ENCODE measurements at places on chromosomes 4 and X.

DNA sequence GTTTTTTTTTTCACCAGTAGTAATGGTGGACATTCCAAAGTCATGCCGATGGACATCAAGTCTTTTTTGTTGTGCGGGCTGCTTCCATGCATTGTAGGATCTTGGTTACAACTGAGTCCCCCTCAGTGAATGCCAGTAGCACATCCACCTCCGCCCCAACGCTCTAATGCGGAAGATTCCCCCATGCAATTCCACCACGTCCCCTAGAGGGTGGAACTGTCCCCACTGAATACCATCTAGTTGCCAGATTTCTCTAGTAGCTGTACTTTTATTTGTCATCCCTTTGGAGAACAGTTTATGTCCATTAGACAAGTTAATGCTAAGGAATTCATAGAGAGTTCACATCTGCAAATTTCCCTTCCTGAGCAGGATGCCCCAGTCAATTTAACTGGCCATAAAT, 6.7 kb downstream of the SHISA3 start:
- DNase-seq = no peak

DNA sequence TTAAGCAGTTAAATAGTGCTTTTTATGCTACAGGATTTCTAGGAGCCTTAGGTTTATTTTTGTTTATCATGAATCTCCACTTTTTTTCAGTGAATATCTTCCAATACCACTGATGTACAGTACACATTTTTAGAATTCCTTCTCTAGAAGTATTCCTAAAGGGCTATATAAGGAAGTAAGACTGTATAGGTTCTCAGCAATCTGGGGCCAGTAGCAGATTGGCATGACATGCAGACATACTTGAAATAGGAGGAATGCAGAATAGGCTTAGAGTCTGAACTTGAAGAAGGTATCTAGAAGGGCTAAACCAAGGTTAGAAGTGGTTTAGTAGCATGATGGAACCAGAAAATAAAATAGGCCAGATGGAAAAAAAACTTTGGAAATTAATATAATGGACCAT, 29.8 kb downstream of the HEPH start:
- peak; percentile 37 for DNase-seq

DNA sequence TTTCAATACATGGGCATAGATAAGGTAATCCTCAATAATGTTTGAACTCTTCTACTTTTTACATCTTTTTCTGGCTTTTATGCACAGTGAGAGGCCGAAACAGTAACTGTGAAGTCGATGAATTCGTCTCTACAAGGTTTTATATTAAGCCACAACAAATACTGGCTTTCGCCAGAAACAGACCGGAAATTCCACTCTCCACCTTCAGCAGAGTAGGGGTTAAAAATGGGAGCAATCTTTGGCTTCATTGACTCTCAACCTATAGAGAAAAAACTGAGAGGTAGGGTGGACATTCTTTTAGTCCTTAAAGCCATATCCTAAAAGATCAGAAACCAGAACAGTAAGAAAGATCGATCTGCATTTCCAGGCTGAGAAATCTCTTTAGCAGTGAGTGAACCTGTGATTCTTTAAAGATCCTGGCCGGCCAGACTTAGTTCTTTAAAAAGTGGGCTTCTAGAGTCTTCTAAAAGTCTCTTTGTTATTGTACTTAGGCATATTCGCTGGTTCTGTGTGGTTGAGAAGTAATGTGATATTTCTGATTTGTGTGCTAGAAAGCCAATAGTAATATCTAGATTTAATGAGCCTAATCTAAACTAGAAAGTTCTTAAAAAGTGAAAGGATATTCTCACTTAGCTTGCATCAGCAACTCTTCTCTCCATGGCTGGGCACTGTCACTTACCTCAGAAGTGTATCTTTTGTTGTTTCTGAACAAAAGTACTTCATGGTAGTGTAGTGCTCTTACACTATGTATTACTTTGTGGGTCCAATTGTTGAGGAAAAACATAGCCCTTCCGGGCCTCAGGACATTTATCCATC, 2.0 kb downstream of the HSPA4L start:
- no peak for DNase-seq

DNA sequence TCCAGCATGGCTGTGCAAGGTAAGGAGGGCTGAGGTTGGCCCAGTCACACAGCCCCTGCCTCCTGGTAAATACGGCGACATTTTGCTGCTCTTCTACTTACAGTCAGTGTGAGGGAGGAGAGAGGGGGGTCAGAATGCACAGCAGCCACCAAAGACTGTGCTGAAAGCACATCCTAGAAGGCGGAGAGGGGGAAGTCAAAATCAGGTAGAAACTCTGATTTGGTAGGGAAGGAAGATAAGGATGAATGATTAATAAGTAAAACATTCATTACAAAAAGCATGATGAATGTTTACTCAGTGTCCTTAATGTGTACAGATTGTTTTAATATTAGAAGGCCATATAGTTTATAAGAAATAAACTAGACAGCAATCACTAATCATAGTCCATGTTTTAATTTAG, 57.5 kb downstream of the ADD1 start:
- DNase-seq = no peak

DNA sequence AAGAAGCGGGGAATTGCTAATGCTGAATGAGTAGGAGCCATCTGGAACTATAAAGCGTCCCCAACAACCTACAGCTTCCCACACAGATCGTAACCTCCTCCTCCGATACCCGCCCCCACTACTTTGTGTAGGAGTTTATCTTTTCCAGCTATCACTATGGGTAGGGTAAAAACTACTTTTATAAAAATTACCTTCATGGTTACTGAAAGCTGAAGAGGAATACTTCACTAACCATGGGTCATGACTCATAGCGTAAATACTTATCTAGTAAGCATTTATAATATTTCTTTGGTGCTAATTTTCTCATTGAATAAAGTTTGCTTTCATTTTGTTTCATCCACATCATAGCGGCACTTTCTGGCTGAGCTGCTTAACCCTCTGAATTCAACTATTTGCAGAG, 79.4 kb upstream of the TNIP3 start:
- no peak for DNase-seq

- DNase-seq = no peak
Measured at GRCh38 chr4:5191831-5192230, 140.6 kb downstream of the STK32B start.

DNA sequence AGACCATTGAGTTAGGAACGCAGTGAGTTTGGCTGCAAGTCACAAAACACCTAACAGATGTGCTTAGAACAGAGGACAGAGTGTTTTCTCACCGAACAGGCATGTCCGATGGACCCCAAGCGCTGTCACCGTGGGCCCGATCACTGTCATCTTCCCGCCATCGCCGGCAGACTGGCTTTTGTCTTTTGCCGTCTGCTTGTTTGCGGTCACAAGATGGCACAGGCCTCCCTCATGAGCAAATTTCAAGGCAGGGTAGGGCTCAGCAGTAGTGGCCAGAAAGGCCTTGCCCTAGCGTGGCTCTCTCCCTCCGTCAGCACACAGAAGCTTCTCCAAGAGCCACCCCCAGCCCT, 21.4 kb upstream of the MRFAP1 start:
- no peak for DNase-seq

- DNase-seq = no peak
Measured at GRCh38 chrX:150577174-150577573, 8.8 kb downstream of the MTM1 start.

DNA sequence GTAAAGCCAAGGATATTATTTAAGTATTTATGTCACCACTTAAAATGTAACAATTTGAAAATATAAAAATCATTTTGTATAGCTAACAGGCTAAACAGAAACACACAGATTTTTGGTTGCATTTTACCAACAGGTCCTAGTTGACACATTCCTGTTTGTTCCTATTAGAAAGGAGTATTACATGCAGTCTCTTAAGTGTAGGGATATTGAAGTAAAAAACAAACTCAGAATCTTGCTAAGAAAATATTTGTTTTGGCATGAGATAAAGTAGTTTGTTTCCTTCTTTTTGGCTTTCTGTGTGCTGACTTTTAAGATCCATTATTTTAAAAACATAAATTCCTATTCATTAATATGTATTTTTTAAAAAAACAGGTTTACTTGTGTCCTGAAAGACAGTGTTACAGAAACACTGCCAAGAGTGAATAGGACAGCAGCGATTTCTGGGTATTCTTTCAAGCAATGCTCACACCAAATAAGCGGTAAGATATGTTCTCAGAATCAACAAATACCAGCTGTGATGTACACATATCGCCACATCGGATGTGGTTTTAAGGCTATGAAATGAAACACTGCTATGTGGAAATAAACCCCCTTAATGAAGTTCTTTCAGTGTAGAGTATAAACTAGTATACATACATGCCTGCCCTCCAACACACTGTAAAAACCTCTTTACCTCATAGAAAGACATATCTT, 6.9 kb downstream of the F11 start:
- no peak for DNase-seq

GRCh38 chrX:32289356-32289755, 922.0 kb downstream of the DMD start:
- no peak for DNase-seq

DNA sequence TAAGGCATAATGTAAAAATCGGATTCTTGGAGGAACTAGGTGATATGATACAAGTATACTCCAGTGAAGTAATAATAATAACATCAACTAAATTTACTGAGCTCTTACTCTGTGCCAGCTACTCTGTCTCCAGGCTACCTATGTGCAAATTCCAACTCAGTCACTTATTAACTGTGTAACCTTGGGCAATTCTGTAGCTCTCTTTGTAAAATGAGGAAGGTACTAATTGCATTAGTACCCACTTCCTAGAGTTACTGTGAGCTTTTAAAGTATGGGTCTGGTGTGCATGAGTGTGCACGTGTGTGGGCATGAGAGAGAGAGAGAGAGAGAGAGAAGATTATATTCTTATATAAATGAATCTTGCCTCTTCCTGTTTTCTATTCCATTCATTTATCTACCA, 169.9 kb downstream of the KCNIP4 start:
- no peak for DNase-seq

- DNase-seq = no peak
Measured at GRCh38 chr4:13403833-13404232, 80.3 kb downstream of the RAB28 start.

- DNase-seq = peak; percentile 60
Measured at GRCh38 chr4:69760455-69760854, at the start of gene SULT1B1. SULT1B1 (minus strand) TSS chr4:69760620; CDS start chr4:69755217, 5,403 bp downstream.

DNA sequence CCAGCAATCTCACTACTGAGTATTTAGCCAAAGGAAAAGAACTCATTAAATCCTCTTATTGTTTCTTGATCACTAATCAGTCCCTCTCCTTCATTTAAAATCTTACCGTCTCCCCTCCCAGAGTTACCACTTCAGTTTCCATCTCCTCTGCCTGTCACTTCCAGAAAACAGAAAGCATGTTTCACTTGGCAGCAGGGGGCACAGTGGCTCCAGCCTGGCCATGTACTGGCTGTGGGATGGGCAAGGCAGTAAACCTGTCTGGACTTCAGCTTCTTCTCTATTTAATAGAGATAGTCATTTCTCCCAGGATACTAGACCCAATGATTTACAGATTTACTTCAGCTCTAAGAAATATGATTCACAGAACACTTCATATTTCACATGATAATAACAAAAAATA, 63.2 kb downstream of the CD40LG start:
- peak; percentile 32 for DNase-seq

- no peak for DNase-seq
Measured at GRCh38 chr4:163949976-163950601, 455.6 kb downstream of the TMA16 start.

- peak; percentile 93 for DNase-seq
Measured at GRCh38 chr4:185219551-185220344, 10.3 kb downstream of the SNX25 start.

GRCh38 chr4:10144966-10145365, 28.4 kb upstream of the WDR1 start:
- DNase-seq = no peak

- no peak for DNase-seq
Measured at GRCh38 chr4:69836287-69836686, 23.7 kb downstream of the SULT1E1 start.

- DNase-seq = peak; percentile 78
Measured at GRCh38 chr4:41258783-41259182, 2.1 kb downstream of the UCHL1 start.

DNA sequence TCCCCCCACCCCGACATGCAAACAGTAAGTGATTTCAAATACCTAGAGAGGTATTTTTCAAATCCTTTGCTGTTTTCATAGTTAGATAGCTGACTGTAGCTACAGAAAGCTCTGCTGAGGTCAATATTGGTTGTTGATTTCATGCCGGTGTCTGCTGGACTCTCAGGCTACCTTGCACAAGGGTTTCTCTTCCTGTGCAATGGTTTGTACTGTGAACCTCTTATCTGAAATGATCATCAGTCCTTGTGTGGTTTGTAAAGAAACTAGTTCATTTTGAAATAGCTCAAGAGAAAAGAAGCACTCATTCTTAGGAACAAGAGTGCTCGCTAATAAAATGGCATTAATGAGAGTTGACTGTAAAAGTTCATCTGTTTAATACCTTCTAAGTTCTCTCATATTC, 2.1 kb downstream of the MTM1 start:
- DNase-seq = no peak

DNA sequence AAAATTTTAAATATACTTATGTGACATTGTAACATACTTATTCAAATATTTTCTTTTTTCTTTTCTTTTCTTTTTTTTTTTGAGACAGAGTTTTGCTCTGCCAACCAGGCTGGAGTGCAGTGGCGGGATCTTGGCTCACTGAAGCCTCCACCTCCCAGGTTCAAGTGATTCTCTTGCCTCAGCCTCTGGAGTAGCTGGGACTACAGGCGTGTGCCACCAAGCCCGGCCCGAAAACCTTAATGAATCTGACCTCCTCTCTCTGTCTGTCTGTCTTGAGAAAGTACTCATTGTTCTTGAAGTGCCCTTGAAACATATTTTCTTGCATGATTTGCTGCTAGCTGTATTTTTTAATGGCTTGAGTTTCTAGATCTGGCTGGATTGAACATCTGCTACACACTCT, 136.8 kb downstream of the ANAPC4 start:
- DNase-seq = no peak

GRCh38 chrX:136497556-136498052, at the start of gene HTATSF1:
HTATSF1 (plus strand) TSS chrX:136497592; CDS start chrX:136497685, 93 bp downstream.
- DNase-seq = no peak

DNA sequence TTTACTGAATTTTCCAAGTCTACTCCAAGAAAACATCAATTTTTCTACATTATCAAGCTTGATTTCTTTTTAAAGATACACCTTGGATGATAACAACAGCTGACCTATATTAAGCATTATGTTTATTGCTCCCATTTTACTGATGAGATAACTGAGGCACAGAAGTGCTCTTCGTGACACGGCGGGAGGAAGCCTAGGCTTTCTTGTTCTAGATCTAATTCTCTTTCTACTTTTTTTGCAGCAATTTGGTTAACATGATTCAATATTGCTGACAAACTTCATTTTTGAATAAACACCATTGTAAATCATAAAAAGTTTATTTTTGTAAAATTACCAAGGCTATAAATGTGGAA, 33.8 kb downstream of the BBS12 start:
- no peak for DNase-seq

- no peak for DNase-seq
Measured at GRCh38 chrX:35919536-35920309, at the start of gene CFAP47. CFAP47 (plus strand) TSS chrX:35919734; CDS start chrX:35919800, 66 bp downstream.

DNA sequence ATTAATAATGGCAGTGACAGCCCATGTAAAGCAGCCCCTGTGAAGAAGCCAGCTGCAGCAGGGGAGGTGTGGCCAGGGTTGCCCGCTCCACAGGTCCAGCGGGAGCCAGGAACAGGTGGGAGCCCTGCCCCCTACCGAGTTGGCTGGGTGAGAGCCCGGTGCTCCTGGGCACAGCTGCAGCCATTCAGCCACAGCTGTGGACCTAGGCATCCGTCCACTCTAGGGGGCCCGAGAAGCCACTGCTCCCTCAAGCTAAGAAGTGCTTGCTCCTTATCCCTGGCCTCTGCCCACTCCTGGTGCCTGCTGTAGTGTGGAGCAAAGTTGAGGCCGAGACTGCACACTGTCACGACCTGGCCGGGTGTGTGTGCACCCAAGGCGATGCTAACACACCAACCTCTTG, 1469.0 kb downstream of the PCDH7 start:
- no peak for DNase-seq

Measured in fibroblast of upper back skin (primary cell).